ENCODE measurements at places on chromosomes 7 and 10.

- DNase-seq, result no peak
Measured at GRCh38 chr7:120989257-120990220, 1.0 kb downstream of the CPED1 start.

DNA sequence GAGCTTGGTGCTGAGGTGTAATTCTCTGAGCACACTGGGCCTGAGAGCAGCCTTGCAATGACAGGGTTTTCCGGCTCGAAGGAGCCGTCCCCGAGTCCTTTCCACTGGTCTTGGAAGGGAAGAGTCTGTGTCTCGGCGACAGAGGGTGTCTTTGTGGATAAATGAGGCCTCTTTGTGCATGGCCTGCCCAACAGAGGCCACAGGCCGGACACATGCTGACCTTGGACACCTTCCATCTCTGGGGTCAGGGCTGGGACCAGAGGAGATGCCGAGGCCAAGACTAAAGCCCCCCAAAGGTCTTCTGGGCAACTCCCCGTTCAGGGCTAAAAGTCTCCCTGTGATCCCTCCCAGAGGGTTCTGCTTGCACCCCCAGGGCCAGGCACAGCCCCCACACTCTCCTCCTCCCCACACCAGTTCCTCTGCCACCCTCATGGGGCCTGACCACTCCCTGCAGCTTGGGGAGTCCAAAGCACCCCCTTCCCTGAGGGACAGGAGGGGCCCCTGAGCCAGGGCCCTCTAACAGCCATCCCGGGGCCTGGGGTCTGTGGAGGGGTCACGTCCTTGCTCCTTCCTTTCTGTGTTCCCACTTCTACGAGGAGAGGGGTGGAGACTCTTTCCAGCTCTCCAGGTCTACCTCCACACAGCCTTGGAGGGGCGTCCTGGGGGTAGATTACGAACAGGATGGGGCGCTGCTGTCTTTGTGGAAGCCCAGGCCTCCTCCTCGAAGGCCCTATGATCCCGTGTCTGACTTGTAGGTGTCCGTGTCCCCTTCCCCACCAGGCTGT lies 130.6 kb upstream of the FAM20C start:
- no peak for DNase-seq

DNA sequence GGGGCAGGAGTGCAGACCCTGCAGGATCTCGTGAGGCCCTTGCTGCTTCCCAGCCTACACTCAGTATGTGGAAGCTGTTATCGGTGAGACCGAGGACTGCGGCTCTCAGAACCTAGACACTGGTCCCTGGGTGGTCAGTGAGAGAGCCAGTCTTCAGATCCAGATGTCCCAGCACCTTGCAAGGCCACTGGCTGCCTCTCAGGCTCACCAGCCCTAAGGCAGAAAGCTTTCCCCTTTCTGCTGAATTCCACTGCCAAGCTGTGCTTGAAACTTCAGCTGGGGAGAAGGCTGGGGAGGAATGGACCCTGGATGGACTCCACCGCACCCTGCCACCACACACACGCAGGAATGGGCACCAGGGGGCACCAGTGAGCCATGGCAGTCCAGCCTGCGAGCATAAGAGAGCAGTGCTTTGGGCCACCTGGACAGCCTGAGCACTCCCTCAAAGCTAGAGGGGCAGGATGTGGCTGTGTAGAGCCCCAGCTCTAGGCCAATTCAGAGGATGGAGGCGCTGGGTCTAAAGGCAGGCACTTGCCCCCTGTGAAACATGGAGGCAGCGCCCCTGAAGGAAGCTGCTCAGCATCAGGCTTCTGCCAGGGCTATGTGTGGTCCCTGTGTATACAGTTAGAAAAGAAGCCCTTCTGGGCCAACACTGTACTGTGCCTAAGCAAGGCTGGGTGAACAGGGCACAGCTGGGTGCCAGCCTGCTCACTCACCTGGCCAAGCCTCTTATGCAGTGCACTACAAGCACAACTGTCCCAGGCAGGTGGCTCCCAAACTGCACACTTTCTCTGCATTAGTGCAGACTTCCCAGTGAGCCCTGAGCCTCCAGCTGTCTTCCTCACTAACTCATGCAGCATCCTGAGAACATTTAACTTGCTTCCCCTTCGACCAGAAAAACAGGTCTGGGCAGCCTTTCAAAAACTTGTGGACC lies 21.6 kb downstream of the TMEM72 start:
- DNase-seq, result peak; percentile 93

DNA sequence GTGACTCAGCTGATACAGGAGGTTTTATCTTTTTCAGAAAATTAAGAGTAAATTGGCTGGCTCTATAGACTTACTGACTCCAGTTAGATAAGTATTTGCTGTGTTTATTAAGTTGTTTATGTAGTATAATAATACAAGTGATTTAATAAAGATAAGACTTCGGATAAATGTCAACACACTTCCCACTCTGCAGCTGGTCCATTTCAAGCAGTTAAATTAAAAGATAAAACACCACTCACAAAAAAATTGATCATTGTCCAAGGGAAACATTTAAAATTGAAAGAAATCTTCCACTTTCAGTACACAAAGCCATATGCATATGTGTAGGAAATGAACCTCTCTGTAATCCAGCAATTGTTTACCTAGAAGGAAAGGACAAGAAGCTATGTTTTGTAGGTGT lies 106.1 kb upstream of the SP8 start:
- no peak for DNase-seq

- no peak for DNase-seq
Measured at GRCh38 chr7:780081-780480, 52.2 kb upstream of the SUN1 start.

- no peak for DNase-seq
Measured at GRCh38 chr10:123704812-123705211, 38.7 kb downstream of the GPR26 start.

DNA sequence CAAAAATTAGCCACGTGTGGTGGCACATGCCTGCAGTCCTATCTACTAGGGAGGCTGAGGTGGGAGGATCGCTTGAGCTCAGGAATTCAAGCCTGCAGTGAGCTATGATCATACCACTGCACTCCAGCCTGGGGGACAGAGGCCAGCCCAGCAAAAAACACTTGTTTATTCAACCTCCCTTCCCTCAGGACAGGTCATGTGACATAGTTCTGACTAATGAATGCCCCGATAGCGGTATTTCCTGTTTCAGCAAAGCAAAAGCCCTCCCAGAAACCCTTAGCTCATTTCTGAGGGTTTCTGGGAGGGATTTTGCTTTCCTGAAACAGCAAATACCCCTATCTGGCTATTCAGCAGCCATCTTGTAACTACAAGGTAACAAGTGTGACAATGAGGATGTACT lies 157.1 kb downstream of the GATA3 start:
- DNase-seq, result no peak

DNA sequence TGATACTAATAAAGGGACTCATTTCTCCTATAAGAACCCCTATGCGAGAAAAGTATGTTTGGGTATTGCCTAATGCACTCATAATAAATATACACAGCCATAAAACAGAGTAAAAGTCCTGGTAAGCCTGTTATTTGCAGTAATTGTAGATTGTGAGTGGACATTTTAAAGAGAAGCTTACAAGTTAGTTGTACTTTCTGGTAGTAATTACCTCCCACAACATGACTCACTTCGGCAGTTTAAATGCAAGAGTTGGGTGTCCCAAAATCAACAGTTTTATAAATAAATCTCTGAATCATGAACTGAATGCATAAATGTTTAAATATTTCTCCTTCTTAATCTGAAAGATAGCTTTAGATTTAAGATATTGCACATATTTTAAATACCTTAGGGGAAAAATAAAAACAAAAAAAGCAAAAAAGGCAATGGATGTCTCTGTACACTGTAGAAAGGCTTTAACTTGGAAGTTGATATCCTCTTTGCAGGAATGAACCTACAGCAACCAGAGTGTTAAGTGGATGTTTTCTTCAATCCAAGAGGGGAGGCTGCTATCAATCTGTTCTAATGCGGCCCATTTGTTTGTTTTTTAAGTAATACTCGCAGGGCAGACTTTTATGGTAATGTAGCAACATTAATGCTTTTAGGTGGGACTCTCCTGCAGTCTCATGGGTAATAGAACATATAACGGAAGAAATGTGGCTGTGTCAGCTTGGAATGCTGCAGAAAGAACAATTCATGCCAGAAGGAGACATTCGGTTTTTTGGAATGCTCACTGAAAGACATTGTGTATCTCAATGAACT lies 57.3 kb upstream of the ZEB1 start:
- no peak for DNase-seq

- DNase-seq, result no peak
Measured at GRCh38 chr7:145698526-145699262, 417.9 kb upstream of the CNTNAP2 start.

DNA sequence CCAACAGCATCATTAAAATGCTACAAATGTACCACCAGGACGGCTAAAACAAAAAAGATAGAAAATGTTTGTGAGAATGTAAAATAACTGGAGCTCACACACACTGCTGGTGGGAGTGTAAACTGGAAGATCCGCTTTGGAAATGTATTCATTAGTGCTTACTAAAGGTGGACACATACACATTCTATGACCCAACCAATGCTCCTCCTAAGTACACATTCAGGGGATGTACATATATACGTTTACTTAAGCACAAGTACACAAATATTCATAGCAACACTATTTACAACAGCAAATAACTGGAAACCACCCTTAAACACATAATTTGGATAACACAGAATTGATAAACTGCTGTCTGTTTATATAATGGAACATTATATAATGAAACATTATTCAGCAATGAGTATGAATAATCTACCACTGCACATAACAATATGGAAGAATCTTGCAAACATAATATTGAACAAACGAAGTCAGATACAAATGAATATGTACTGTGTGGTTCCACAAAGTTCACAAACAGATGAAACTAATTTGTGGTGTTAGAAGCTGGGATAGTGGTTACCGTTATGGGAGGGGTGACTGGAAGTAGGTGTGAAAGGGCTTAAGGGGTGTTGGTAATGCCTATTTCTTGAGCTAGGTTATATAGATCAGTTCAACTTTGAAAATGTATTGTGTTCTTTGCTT lies 52.1 kb downstream of the STRA8 start:
- no peak for DNase-seq

- DNase-seq, result no peak
Measured at GRCh38 chr7:152849128-152849527, 89.6 kb downstream of the ACTR3B start.

- no peak for DNase-seq
Measured at GRCh38 chr10:104100795-104101194, 15.1 kb upstream of the COL17A1 start.

GRCh38 chr10:35574924-35575352 lies 30.2 kb upstream of the GJD4 start:
- no peak for DNase-seq

GRCh38 chr7:37425498-37425897 lies 23.2 kb downstream of the ELMO1 start:
- DNase-seq, result no peak

- DNase-seq, result no peak
Measured at GRCh38 chr10:103872137-103872931, 17.0 kb upstream of the SH3PXD2A start.

DNA sequence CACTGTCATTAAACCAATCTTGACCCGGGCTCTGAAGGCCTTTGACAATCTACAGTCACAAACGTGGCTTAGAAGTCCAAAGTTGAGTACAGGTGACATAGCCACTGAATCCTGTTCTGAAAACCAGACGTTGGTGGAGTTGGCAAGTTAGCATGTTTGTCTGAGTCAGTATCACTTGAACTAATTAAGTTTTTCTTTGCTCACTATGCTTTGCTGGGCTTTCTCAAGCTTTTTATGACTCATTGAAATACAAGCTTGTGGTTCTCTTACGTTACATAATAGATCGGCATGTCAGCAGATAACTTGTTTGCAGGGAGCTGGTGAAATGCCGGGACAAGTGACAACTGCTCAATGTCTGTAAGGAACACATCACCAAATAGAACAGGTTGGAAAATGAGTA lies 53.8 kb downstream of the ARL5B start:
- DNase-seq, result no peak

DNA sequence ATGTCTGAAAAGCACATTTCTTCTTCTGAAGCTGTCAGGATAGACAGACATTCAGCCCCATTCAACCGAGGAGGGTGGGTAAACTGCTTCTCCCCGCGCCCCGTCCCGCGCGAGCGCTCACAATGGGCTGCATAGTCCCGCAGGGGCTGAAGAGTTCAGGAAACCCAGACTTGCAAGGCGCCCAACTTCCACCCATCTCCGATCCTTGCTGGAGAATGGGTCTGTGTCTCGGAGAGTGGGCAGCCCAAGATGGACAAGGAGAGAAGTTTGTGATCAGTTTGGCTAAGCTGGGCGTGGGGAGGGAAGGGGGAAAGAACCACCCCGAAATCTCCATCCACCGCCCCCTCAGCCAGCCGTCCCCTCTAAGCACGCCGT lies 686 bp downstream of the AASS start:
- DNase-seq, result peak; percentile 15

- no peak for DNase-seq
Measured at GRCh38 chr7:142792593-142792992, 21.8 kb downstream of the PRSS2 start.

DNA sequence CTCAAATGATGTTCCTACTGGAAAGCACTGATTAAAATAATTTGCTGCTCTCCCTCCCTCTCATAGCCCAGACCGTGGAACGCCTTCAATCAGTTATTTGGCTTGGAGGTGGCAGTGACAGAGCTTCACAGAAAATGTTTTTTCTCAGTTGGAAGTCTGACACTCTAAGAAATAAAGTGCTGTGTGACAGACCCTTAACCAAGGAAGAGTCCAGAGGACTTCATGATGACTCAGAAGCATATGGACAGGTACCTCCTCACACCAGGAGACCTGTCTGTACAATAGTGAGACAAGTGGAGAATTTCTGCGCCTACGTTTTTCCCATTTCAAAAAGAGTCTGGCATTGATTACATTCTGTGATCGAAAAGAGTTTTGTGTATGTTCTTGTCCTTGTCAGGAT lies 295.5 kb downstream of the DOCK4 start:
- DNase-seq, result no peak

DNA sequence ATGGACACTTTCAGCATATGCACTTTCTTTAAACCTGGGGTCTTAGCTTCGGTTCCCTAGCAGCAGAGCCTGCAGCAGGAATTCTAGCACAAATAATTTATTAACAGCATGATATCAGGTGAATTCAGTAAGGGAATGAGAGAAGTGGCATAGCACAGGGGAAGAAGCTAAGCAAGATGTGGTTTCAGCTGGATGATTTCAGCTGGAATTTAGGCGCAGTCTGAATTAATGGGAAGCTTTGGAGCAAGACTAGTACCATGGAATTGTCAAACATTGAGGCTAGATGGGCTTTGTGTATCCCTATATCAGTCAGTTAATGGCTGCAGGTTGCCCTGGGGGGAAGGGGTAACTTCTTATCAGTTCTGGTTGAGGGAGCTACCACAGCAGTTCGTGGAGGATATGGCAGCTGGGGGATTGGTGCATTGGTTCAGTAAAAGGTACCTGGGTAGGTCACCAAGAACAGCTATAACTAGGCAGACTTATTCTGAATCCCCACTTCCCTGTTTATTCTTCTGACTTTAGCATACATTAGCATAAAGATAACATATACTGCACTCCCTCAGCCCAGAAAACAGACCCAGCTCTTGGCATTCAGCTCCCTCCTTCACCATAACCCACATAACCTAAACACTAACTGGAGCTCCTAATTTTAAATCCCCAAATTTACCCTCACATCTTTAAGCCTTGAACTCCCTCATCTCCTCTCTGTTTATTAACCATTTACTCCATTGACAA lies 46.8 kb upstream of the NAMPT start:
- DNase-seq, result no peak

GRCh38 chr10:132457328-132458070 lies 60.5 kb downstream of the PWWP2B start:
- no peak for DNase-seq
